ENCODE measurements at places on chromosomes 4 and X.

DNA sequence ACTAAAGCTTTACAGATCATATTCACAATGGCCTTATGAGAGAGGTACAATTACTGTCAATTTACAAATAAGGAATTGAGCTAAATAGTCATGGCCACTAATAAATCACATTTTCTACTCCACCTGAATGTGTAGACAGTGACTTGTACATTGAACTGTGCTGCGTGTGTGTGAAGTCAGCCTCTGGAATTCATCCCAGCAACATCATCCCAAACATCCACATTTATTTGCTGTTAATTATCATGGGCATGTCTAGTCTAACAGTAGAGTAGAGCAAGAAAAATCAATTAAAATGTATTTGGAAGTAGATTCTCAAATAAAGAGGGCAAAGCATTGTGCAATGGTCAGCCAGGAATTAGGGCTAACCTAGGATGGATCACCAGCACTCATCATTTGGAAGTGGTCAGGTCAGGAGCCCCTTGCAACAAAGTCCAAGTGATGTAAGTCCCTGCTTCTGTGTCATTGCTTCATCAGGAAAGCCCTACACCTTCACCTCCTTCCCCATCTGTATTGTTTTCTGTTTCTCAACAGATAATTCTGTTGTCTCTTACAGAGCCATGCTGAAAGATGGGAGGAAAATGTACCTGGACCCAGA, 4.8 kb upstream of the PF4V1 start:
- H3K4me1 ChIP-seq = no peaks in the 10 kb centered on the region
- no peaks in the 10 kb centered on the region for H3K27me3 ChIP-seq
- H3K4me3 ChIP-seq = no peak overlapping the region

GRCh38 chr4:83010111-83010521, 507 bp downstream of the LIN54 start:
- peaks cover 12% of the 10 kb centered on the region for H3K36me3 ChIP-seq
- H3K27me3 ChIP-seq = no peaks in the 10 kb centered on the region
- no peak for DNase-seq
- H3K27ac ChIP-seq = peak overlapping the region; percentile 99
- H3K4me3 ChIP-seq = peak overlapping the region; percentile 100
- H3K4me1 ChIP-seq = peaks cover 37% of the 10 kb centered on the region

- H3K36me3 ChIP-seq = peaks cover 19% of the 10 kb centered on the region
- H3K27me3 ChIP-seq = no peaks in the 10 kb centered on the region
- DNase-seq = no peak
- peaks cover 11% of the 10 kb centered on the region for H3K4me1 ChIP-seq
- H3K4me3 ChIP-seq = no peak overlapping the region
Observed at GRCh38 chr4:37968747-37969146, 8.5 kb downstream of the PTTG2 start.

GRCh38 chrX:22365460-22365859, 92.7 kb downstream of the CBLL2 start:
- no peaks in the 10 kb centered on the region for H3K27me3 ChIP-seq
- H3K4me1 ChIP-seq = no peaks in the 10 kb centered on the region

- no peak for DNase-seq
- H3K27ac ChIP-seq = no peak overlapping the region
- peaks cover 12% of the 10 kb centered on the region for H3K4me1 ChIP-seq
- H3K4me3 ChIP-seq = no peak overlapping the region
Observed at GRCh38 chr4:185317880-185318279, 77.8 kb downstream of the LRP2BP start.

DNA sequence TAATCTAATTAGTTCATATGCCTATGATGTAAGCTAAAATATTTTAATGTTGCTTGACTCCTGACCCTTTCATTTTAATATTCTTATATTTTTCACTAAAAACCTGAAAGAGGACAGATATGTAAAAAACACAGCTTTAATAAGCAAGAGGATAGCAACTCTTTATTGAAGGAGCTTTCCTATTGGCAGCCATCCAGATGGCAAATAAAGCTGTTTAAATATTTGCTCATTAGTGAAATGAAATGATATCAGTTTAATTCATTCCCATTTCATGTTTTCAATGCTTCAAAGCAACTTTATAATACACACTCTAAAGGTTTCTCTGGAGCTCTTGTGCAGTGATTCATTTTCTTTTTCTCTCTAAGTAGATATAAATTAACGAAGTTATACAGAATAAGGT, 473.4 kb downstream of the PCDH7 start:
- no peaks in the 10 kb centered on the region for H3K36me3 ChIP-seq
- H3K4me1 ChIP-seq = no peaks in the 10 kb centered on the region
- no peak overlapping the region for H3K27ac ChIP-seq
- no peaks in the 10 kb centered on the region for H3K27me3 ChIP-seq

DNA sequence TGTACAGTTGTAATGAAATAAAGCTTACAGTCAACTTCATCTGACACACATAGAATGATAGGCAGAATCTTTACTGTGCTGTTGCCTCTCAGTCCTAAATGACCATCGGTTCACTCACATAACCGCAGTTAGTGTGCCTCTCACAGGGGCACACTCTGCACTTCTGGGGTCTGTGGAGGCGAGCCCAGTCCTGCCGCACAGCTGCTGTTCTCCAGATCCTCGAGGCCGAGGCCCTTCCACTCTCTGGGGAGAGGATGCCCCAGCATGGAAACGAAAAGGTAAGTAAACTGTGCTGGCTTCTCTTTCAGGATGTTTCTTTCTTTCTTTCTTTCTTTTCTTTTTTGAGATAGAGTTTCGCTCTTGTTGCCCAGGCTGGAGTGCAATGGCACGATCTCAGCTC, 88.0 kb downstream of the DCTD start:
- no peaks in the 10 kb centered on the region for H3K4me1 ChIP-seq
- H3K27ac ChIP-seq = no peak overlapping the region
- H3K36me3 ChIP-seq = no peaks in the 10 kb centered on the region
- peaks cover 11% of the 10 kb centered on the region for H3K27me3 ChIP-seq
- H3K4me3 ChIP-seq = no peak overlapping the region

DNA sequence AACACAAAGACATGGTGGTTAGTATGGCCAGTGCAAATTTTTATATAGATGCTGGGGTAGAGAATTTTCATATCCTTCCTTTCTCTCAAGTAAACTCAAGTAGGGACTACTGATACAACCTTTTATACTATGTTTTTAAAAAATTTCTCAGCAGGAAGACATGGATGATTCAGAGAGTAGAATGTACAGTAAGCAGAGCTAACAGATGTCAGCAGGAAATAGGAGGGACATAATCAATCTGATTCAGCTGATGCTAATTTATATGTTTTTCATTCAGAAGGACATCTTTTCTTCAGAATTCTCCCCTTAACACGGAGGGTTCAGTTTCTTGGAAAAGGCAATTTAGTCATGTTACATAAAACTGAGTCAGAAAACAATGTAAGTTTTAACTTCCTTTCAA, 95.4 kb downstream of the GRIA2 start:
- no peaks in the 10 kb centered on the region for H3K36me3 ChIP-seq
- H3K27ac ChIP-seq = no peak overlapping the region
- no peaks in the 10 kb centered on the region for H3K27me3 ChIP-seq
- no peak for DNase-seq
- H3K4me3 ChIP-seq = no peak overlapping the region

Measured in activated naive CD8-positive, alpha-beta T cell treated with anti-CD3 and anti-CD28 coated beads, Interleukin-2, amount 10 ng/mL, durations not matched to agents 7 days and 5 days (primary cell).